ENCODE measurements at places on chromosomes 7 and 10.

GRCh38 chr7:39554583-39555165, 11.5 kb upstream of the YAE1 start:
- no peak for DNase-seq

DNA sequence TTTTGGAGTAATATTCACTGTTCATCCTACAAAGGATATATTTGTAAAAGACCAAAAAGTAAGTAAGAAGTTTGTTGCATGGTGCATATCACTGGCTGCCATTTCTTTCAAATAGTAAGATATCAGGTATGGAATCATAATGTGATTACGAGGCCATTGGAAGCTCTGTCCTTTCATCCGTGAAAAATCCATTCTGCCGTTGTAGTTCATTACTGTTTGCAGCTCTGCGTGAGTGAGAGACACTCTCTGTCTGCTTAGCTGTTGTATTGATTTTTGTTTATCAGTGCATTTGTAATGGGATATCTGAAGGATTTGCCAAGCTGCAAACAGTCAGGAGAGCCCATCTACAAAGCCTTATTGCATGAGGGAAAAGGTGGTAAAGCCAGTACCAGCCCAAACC, 44.1 kb upstream of the SLC39A12 start:
- DNase-seq: no peak

DNA sequence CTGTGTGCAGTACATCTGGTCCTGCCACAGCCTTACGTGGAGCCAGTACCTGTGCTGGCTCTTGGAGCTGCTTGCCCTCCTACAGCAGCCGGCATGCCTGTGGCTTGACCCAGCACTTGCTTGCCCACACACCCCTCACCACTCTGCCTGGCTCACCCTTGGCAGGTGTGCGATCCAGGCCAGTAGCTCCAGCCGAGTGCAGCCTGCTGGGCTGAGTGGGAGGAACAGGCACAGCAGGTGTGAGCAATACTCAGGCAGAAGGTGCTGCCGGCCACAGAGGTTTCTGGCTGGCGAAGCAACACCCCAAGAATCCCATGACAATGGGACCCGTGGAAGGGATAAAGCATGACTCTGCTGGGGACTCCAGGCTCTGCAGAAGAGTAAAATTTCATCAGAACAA, 173.5 kb upstream of the ADCY1 start:
- no peak for DNase-seq

DNA sequence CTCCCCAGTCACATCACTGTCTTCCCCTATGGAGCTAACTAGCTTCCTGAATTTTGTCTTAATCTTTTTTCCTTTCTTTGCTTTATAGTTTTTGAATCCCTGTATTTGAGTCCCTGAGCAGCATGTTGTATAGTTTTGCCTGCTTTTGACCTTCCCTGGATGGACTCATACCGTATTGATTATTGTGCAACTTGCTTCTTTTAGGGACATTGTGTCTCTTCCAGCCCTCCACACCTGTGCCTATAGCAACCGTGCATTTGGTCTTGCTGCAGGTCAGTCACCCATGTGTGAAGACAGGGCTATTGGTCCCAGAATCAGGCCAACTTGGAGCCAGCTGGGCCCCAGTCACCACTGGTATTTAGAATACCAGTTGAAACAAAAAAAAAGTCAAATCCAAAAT, 158.9 kb upstream of the ADCY1 start:
- no peak for DNase-seq

DNA sequence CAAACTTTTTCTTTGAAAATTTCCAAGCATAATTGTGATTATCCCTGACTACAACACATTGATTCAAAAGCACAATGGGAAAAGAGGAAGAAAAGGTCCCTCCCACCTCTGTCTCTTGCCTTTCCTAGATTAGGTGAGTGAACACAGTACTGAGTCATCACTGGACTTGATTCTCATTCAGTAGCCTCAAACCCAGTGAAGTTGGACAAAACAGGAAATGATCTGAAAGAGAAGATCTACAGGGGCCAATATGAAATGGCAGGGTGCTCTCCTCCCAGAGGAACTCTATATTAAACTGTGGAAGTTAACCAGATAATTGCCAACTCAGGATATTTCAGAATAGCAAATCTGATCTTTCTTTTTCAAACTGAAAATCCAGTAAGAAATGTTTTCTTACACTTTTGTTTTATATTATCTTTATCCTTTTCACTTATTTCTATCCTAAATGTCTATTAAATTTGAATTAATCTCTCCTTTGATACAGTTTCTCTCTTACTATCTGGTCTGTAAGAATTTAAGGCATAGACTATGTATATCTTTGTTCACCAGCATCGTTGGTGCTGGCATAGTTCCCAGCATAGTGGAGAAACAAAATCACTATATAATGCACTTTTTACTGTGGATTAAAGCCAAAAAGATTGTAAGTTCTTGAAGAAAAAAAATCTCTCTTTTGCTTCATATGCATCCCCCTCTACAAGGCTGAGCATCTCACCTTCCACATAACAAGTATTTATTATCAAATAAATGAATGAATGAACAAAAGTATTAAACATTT, 41.4 kb upstream of the IKZF1 start:
- DNase-seq: no peak

DNA sequence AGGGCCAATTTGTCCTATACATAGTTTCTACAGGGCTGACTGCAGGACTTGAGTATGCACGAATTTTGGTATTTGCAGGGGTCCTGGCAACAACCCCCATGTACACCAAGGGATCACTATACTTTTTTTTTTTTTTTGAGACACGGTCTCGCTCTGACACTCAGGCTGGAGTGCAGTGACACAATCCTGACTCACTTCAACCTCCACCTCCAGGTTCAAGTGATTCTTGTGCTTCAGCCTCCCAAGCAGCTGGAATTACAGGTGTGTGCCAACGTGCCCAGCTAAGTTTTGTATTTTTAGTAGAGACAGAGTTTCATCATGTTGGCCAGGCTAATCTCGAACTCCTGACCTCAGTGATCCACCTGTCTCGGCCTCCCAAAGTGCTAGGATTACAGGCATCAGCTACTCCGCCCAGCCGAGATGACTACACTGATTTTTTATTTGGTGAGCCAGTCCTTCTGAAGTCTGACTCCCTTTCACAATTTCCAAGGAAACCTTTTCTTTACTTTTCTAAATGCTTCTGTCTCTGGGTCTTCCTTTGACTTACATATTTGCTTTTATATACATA, 19.8 kb downstream of the CFAP70 start:
- DNase-seq: no peak

GRCh38 chr10:53521046-53521445, 748.5 kb upstream of the MBL2 start:
- no peak for DNase-seq

DNA sequence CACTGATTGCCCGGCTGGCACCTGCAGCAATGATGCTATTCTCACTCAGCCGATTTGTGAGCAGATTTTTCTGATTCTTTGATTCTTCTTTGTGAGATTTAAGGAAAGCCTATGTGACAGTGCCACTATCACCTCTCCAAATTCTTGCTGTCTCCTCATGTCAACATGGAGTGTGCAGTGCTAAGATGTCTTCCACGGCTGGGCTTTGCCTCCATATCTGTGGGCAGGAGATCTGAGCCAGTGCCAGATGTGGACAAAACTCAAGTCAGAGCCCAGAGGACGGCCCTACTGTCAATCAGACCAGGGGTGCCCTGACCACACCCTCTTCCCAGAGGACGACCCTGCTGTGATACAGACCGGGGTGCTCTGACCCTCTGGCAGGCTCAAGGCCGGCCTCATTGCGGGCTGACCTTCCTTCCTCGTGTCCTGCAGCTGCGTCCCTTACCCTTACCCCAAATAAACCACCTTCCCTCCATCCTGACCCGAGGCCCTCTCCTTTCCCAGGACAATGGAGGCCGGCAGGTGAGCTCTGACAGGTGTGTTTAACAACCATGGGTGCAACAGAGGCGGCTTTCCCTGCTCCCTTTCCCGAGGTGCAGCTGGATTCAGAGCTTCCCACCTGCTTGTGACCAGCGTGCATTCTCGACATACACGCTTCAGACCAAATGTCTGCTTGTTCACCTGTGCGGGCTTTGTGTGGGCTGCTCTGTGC, 221.4 kb downstream of the ADARB2 start:
- DNase-seq: no peak

DNA sequence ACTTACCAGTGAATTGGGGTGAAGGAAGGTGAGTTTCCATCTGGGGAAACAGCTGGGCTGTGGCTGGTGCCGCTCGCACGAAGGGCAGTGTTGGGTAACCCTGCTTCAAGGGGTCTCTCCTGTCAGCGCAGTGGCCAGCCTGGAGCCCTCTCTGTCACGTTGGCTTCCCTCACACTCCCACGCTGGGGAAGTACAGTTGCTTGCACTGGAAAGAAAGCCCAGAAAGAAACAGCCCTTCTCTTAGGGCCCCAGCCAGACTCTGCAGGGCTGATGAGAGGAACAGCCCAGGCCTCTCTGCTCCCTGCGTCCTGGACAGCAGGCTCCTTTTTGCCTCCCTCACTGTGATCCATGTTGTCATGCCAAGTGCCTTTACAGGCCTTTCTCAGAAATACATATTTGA, 40.3 kb upstream of the TRIM8 start:
- DNase-seq: no peak

DNA sequence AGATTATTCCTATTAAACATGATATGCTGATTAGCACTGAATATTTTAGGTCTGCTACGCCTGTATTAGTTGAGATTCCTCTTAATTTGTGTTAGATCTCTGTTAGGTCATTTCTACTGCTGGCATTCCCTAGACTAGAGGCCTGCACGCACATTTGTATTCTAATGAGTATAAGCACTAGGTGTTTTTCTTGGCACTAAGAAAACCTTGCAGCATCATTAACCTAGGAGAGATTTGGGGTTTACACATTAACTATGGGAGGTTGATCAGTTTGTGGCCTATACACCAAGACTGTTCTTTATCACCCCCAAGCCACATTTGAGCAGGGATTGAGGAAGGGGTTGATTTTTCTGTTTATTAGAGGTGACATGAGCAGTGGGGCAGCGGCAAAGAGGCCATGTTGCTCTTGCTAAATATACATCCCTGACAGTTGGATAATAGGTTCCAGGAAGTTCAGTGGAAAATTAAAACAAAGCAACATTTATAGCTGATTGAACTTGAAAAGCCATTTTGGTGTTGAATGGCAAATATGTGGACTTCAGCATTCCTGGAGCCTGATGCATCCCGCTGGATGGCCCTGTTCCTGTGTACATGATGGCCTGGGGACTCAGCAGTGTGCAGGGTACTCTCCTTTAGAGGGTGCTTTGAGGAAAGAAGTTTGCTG, 65.2 kb downstream of the GBF1 start:
- DNase-seq: no peak

GRCh38 chr10:115956225-115957011, 316.6 kb downstream of the GFRA1 start:
- DNase-seq: no peak

DNA sequence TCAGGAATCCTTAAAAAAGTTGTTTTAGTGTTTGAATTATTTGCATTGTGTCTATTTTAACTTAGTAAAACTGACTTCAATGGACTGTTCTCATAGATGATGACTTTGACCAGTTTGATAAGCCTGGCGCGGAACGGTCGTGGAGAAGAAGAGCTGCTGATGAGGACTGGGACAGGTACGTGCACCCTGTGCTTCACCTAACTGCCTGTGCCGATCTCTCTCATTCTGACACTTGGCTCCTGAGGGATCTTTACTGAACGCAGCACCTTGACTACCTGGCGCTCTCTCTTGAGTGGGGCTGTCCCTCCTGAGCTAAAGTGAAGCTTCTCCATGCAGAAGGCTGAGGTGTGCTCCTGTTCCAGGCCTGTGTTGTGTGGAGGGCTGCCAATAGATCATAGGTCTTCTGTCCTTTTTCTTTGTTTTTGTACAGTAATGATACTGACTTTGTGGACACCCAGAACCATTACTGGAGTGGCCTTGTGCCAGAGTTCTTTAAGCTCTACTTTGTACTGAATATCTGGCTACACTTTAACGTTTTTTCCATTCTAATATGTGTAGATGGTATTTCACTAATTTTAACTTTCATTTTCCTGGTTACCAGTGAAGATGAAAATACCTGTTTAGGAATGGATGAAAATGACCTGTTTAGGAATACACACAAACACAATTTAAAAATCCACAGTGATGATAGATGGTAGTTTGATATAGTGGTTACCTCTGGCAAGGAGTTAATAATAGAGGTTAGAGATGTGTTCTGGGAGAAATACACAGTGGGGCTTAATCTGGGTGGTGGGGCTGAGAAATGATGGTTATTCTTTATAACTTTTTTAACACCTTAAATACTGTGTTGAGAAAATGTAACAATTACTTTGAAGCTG, 20.9 kb downstream of the RBM33 start:
- DNase-seq: no peak

GRCh38 chr10:118034791-118035261, 11.9 kb downstream of the RAB11FIP2 start:
- DNase-seq: no peak

DNA sequence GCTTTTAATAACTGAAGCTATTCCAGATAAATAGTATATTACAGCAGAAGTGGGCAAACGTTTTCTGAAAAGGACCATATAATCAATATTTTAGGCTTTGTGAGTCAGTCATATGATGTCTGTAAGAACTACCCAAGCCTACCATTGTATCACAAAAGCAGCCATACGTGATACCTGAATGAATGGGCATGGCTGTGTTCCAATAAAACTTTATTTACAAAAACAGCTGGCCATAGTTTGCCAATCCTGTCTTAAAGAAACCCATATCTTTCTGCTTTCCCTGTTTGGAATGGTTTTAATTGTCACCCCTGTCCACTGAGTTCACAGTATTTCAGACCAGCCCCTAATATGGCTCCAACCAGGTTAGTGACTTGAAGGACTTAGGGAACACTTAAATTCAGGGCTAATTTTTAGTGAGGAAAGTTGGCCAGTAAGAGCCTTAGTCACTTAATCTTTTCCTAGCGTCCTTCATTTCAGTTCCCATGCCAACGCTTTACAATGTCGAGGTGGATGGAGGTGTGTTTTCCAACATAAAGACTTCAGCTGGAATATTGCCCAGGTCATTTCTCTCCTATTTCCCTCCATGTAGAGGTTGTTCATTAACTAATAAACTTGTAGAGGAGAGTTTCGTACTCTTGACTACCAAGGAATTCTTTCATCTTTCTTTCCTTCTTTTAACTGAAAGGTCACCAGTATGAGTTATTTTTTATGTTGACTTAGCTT, 184.5 kb downstream of the TRIL start:
- DNase-seq: no peak

DNA sequence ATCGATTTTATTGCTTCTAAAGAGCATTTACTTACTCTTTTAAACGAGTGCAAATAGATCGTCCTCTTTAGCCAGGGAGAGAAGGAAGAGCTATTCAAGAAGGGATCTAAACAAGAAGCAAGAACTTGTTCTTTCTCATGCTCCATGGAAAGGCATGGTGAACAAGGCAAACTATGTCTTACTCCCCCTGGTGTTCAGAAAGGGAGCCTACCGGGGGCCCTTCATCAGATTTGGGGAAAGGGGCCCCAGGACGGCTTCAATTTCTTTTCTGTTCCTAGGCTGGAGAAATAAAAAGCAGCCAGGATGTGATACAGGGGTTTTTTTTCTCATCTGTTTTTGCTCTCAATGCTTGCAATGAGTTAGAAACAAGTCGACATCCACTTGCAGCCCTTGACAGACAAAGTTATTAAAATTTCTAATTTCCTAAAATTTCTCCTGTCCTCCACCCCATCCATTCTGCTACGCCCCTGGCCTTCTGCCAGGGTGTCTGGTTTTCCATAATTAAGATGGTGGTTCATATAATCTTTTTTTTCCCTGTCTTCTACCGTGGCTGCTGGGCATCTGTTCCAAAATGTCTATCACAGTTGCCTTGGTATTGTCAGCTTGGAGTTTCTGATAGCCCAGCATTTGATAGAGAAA, 214.4 kb downstream of the CREB5 start:
- no peak for DNase-seq

GRCh38 chr7:110704225-110704624, 386.7 kb upstream of the LRRN3 start:
- DNase-seq: no peak

GRCh38 chr10:101453318-101453717, 99.4 kb downstream of the BTRC start:
- DNase-seq: no peak

- no peak for DNase-seq
Measured at GRCh38 chr10:11140963-11141362, 123.3 kb downstream of the CELF2 start.

Data from hippocampal formation (tissue), 2 donors.